ENCODE measurements at places on chromosomes 16 and 17.

GRCh38 chr16:57029161-57030160 is 40.1 kb downstream of the NLRC5 start:
- DNase-seq = no peak
- peaks cover 5% of the 10 kb centered on the region for H3K36me3 ChIP-seq
- H3K27me3 ChIP-seq = no peaks in the 10 kb centered on the region
- peak overlapping the region; percentile 0 for H3K27ac ChIP-seq
- H3K4me3 ChIP-seq = no peak overlapping the region
- H3K4me1 ChIP-seq = peaks cover 48% of the 10 kb centered on the region

DNA sequence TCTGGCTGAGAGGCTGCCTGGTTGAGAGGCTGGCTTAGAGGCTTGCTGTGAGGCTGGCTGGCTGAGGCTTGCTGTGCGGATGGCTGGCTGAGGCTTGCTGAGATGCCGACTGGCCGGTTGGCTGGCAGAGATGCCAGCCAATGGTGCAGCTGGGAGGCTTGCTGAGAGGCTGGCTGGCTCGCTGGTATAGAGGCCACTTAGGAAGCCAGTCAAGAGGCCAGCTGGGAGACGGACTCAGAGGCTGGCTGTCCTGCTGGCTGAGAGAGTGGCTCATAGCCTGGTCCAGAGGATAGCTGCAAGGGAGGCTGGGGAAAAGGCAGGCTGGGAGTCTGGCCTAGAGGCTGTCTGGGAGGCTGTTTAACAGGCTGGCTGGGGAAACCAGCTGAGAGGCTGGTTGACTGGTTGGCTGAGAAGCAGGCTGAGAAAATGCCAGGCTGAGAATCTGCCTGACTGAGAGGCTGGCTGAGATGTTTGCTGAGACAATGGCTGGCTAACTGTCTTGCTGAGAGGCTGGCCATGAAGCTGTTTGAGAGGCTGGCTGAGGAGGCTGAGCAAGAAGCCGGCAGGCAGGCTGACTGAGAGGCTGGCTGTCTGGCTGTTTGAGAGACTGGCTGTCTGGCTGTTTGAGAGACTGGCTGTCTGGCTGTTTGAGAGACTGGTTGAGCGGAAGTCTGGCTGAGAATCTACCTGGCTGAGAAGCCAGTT is 37.5 kb upstream of the ACSM2B start:
- peaks cover 5% of the 10 kb centered on the region for H3K4me1 ChIP-seq
- peaks cover 2% of the 10 kb centered on the region for H3K36me3 ChIP-seq
- peaks cover 61% of the 10 kb centered on the region for H3K27me3 ChIP-seq
- H3K27ac ChIP-seq = peak overlapping the region; percentile 21
- no peak overlapping the region for H3K4me3 ChIP-seq

DNA sequence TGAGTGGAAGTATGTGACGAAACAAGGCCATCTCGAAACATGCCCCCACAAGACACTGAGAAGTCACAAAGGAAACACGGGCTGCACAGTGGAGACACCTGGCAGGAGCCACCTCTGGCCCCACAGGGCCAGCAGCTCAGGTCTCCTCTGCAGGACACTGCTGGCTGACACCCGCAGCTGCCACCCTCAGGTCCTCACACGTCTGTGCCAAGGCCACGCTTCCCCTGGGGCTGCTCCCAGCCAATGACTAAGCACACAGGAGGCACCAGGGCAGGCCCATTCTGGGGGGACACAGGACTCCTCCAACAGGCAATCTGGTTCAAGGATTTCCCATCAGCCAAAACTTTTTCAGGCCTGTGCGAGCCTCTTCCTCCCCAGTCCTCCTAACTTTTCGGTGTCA is 36.4 kb downstream of the MBTPS1 start:
- peaks cover 15% of the 10 kb centered on the region for H3K4me1 ChIP-seq
- no peak overlapping the region for H3K4me3 ChIP-seq
- H3K36me3 ChIP-seq = peaks cover 4% of the 10 kb centered on the region
- H3K27ac ChIP-seq = no peak overlapping the region

- H3K27ac ChIP-seq = no peak overlapping the region
- H3K4me1 ChIP-seq = peaks cover 2% of the 10 kb centered on the region
- DNase-seq = no peak
- H3K4me3 ChIP-seq = no peak overlapping the region
These were observed 143.7 kb upstream of the GNAO1 start for GRCh38 chr16:56047307-56048234.

- H3K4me3 ChIP-seq = no peak overlapping the region
- H3K36me3 ChIP-seq = no peaks in the 10 kb centered on the region
- no peak for DNase-seq
- H3K27ac ChIP-seq = no peak overlapping the region
- no peaks in the 10 kb centered on the region for H3K4me1 ChIP-seq
These were observed 55.3 kb upstream of the ETV4 start for GRCh38 chr17:43601280-43602039.

GRCh38 chr16:82236875-82237274 is 66.9 kb upstream of the MPHOSPH6 start:
- no peak overlapping the region for H3K4me3 ChIP-seq
- H3K27ac ChIP-seq = no peak overlapping the region
- peaks cover 49% of the 10 kb centered on the region for H3K27me3 ChIP-seq
- H3K4me1 ChIP-seq = no peaks in the 10 kb centered on the region
- no peaks in the 10 kb centered on the region for H3K36me3 ChIP-seq
